ENCODE measurements at places on chromosomes 2 and 18. TPM values are rescaled to one million over a fixed set of nuclear protein-coding genes. Genes with fewer than 3 reads are reported as not detected.

Gene PLEK
- total RNA-seq, result not detected

Gene DLX1
- not detected for total RNA-seq

Gene FAHD2B
- total RNA-seq, result 4.3 TPM

Gene EPHA4
- total RNA-seq, result 6.8 TPM

Gene WDSUB1
- total RNA-seq, result 3.6 TPM

Gene EPB41L3
- total RNA-seq, result 44.6 TPM

Gene FLACC1
- not detected for total RNA-seq

Gene GPR39
- not detected for total RNA-seq

Gene B3GNT7
- 0.80 TPM for total RNA-seq

Gene ZCCHC2
- 5.7 TPM for total RNA-seq

Gene PTPRM
- total RNA-seq, result 22.2 TPM

Gene CCNYL1
- total RNA-seq, result 5.9 TPM

Gene AQP12B
- total RNA-seq, result not detected

Gene AKAIN1
- not detected for total RNA-seq

Gene FER1L5
- total RNA-seq, result under 0.01 TPM

Gene SERPINB7
- total RNA-seq, result not detected

Gene IRS1
- total RNA-seq, result 99.9 TPM

Gene GPR45
- not detected for total RNA-seq

Gene ACMSD
- not detected for total RNA-seq

Gene ZBTB7C
- not detected for total RNA-seq

Gene MROH2A
- not detected for total RNA-seq

Gene MYO5B
- 2.3 TPM for total RNA-seq

Gene TWIST2
- total RNA-seq, result 63.5 TPM

Gene FNDC4
- total RNA-seq, result 10.4 TPM

Gene SKOR2
- total RNA-seq, result not detected

Gene GPAT2
- 4.9 TPM for total RNA-seq

Gene RFX8
- 0.16 TPM for total RNA-seq

Gene CLEC4F
- not detected for total RNA-seq

Data from epithelial cell of alveolus of lung (primary cell).